Memory B cell (primary cell): ENCODE measurements at places on chromosomes 3 and 15.

- DNase-seq: no peak
Measured at GRCh38 chr3:149975919-149976318, 5.2 kb upstream of the PFN2 start.

- no peak for DNase-seq
Measured at GRCh38 chr3:30563956-30564355, 42.4 kb upstream of the TGFBR2 start.

DNA sequence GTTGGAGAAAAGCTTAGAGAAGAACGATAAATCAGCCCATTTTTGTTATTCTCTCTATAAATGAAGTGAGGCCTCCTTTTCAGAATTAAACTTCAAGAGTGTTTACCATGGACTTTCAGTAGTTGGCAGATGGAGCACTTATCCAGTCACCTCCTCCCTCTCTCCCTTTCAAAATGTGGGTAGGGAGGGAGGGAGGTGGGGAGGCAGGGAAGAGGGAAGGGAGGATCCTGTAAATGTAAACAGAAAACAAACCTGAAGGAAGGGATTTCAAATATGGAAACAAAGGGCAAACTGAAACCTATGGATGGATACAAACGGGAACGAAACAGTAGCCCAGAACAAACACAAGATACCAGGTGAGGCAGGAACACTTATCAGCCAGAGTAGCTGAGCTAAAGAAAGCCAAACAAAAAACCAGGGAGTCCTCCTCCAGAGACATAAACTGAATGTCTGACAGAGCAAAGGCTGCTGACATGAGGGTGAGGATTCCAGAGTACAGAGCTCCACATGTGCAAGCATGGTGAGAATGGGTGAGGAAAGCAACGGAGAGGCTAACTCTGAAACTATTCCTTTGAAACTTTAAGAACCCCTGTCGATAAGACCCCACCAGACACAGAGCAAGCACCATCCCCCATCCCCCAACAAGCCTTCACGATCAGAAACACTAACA, 41.0 kb upstream of the GP5 start:
- no peak for DNase-seq

- no peak for DNase-seq
Measured at GRCh38 chr3:19937459-19938294, 3.7 kb upstream of the EFHB start.

DNA sequence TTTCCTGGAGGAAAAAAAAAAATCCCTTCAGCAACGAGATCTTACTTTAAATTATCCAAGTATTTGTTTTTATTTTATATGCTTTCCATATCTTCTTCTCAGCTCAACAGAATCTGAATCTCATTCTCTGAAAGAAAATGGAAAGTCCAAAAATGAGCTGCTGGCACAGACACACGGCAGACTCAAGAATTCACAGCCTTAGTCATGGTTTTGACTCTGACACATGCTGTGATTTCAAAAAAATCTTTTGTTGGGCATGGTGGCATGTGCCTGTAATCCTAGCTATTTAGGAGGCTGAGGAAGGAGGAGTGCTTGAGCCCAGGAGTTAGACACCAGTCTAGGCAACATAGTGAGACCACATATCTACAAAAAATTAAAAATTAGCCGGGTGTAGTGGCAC, 565.0 kb downstream of the MAGI1 start:
- no peak for DNase-seq

DNA sequence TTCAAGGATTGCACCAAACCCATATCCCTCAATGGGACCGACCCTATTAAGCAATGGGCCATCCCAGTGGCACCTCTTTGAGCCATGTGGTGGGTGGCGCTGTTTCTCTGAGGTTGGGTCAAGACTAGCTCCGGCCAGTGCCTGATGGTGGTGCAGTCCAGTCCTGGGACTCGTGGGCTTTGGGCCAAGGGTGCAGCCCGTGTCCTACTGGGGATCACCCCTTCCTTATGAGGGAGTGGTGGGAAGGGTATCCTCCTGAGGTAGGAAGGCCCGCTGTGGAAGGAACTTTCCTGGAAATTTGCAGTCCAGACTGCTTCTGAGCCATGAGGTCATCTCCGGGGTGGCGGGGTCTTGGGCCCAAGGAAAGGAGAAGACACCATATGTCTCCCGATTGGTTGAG, 231.6 kb downstream of the SNRPN start:
- no peak for DNase-seq

- no peak for DNase-seq
Measured at GRCh38 chr3:151919446-151919845, 46.0 kb downstream of the SUCNR1 start.

GRCh38 chr15:85500060-85500708, 119.8 kb downstream of the AKAP13 start:
- no peak for DNase-seq

GRCh38 chr15:65595960-65596359, 15.0 kb downstream of the INTS14 start:
- DNase-seq: no peak

DNA sequence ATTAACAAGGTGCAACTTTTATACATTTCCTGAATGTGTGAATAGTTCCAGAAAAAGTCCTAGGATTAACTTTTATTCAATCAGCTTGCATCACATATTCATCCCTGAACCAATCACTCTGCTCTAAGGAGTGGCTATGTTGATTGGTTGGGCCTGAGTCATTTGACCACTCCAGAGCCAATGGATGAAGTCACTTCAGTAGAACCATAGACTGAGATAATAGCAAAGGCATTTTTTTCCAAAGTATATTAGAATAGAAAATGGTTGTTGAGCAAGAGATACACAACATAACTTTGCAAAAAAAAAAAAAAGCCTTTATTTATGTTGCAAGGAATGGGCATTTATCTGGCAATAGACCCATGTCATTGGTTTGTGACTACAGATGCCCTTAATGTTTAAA, 55.5 kb upstream of the AGTR1 start:
- no peak for DNase-seq

GRCh38 chr3:140428380-140428779, 249.5 kb upstream of the TRIM42 start:
- no peak for DNase-seq

- DNase-seq: no peak
Measured at GRCh38 chr15:85785887-85786780, 8.6 kb downstream of the KLHL25 start.

- DNase-seq: no peak
Measured at GRCh38 chr3:192433704-192434103, 293.6 kb downstream of the FGF12 start.

- no peak for DNase-seq
Measured at GRCh38 chr3:184335291-184335660, 2.1 kb upstream of the FAM131A start.

- no peak for DNase-seq
Measured at GRCh38 chr15:72375501-72375845, 341 bp downstream of the HEXA start.

DNA sequence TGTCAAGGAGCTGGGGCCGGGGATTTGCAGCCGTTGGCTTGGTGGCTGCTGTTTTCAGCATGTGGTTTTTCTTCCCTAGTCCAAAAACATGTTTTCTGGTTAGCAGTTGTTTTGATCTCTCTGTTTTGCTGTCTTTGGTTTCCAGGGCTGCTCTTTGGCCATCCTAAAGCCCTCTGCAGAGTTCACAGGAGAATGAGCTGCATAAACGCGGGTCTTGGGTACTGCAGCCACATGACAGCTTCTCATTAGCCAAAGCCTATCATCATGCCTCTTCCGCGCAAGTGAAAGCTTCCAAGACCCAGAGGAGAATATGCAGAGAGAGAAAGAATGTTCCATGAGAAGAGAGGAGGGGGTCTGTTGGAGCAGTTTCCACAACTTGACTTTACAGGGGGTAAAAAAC, 138.5 kb downstream of the NTRK3 start:
- no peak for DNase-seq

- DNase-seq: no peak
Measured at GRCh38 chr3:133862161-133862560, 33.5 kb downstream of the RAB6B start.

GRCh38 chr3:169541528-169541927, 122.0 kb downstream of the MECOM start:
- DNase-seq: no peak

DNA sequence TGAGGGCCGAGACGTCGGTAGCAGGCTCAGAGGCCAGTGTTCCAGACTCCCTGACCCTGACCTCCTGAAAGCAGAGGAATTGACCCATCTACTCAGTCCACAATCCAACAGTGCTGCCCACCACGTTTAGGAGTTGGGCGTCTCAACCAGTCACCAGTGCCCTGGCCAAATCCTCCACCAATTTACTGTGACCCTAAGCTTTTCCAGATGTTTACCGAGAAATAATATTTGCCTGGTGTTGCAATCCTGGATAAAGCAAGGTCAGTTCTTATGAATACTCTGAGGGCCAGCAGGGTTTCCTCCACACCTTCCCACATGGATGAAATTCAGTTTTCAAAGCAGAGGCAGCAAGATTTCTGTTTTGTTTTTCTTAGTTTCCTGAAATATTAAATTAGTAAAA, 7.5 kb upstream of the APOD start:
- DNase-seq: no peak

- DNase-seq: no peak
Measured at GRCh38 chr3:127349501-127350171, 61.8 kb upstream of the PRR20G start.

DNA sequence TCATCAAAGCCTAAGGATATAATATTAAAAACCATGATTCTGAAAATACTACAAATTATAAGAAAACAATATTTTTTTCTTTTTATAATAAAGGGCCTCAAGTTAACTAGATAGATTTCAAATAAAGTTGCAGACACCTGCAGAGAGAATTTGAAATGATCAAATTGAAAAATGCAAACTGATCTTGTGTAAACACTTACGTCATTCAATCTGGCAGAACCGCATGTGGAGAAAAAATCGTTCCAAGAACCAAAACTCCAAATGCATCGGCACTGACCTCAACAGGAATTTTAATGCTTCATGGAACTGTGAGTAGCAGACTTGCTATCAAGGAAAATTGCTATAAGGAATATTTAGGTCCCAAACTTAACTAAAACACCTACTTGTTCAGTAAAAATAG, 17.2 kb downstream of the CPA3 start:
- DNase-seq: no peak

- DNase-seq: no peak
Measured at GRCh38 chr3:25547943-25548674, 116.6 kb downstream of the TOP2B start.

DNA sequence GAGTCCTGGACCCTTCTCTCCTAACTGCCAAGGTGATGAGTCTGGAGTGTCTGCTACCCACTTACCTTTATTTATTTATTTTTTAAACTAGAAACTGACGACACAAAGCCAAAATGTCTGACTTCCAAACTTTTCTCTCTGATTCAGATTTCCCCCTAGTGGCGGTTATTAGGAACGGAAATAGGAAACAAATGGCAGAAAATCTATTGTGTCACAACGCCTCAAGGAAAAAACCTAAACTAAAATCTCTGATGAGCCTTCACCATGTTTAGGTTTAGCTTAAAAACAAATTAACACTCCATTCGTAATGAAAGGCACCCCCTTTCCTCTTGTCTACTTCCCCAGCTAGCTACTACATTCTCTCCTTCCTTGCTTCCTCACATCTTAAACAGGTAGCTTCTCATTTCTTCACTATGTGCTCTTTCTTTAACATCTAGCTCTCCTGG, 94.0 kb upstream of the MEX3B start:
- no peak for DNase-seq
